CD4-positive, alpha-beta T cell (primary cell): ENCODE measurements at places on chromosomes 7 and 10.

DNA sequence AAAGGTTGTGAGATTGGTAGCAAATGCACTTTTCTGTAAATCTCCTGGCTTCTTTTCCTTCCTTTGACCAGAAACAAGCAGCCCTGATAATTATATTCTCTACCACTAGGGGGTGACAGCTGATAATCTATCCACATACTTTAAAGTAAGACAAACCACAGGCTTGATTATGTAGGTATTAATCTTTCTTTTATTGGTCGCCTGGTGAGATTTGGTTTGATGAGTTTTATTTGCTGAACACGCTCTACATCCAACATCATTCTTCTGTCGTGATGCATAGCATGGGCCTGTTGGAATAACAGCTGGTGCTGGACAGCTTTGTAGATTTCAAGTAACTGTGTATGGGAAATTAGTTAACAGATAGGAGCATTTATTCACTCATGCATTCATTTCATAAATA is 63.5 kb downstream of the ZNF365 start:
- DNase-seq, result peak; percentile 73

DNA sequence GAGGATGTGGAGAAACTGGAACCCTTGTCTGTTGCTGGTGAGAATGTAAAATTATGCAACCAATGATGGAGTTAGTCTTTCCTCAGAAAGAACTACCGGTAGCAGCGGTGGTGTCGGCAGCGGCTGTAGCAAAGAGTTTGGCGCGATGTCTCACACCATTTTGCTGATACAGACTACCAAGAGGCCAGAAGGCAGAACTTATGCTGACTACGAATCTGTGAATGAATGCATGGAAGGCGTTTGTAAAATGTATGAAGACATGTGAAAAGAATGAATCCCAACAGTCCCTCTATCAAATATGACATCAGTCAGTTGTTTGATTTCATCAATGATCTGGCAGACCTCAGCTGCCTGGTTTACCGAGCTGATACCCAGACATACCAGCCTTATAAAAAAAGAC is 10.6 kb downstream of the CLEC2L start:
- DNase-seq, result no peak

DNA sequence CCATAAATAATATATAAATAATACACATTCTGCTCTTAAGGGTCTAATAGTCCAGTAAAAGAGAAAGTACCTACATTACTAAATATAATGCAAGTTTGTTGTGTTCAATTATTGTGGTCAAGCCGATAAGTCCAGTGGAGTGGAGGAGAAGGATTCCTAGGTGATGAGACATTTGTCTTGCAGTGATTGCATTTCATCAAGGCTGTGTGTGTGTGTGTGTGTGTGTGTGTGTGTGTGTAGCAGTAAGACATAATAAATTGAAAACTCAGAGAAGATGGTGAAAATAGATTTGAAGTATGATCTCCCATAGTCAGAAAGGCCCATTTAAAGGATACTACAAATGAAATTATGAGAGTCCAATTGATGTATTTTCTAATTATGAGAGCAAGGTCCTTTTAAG is 192.5 kb upstream of the SEMA3C start:
- DNase-seq, result no peak

- no peak for DNase-seq
Observed at GRCh38 chr7:130142654-130143333, 62.4 kb downstream of the TMEM209 start.
